ENCODE measurements at places on chromosomes 7 and 10. TPM values are rescaled to one million over a fixed set of nuclear protein-coding genes. Genes with fewer than 3 reads are reported as not detected.

The SLC25A40 gene
- 13.8 TPM for total RNA-seq

The MALRD1 gene
- total RNA-seq: not detected

The PLAU gene
- not detected for total RNA-seq

The RASSF4 gene
- total RNA-seq: 1.5 TPM

The SAP25 gene
- 43.1 TPM for total RNA-seq

The LIPJ gene
- not detected for total RNA-seq

The FEZF1 gene
- total RNA-seq: not detected

- H3K36me3 ChIP-seq: peaks cover 4% of the 10 kb centered on the region
- no peak overlapping the region for H3K4me3 ChIP-seq
- H3K27me3 ChIP-seq: no peaks in the 10 kb centered on the region
- H3K4me1 ChIP-seq: peaks cover 3% of the 10 kb centered on the region
Measured at GRCh38 chr10:21791276-21791675, 212.3 kb downstream of the DNAJC1 start.

- H3K27ac ChIP-seq: no peak overlapping the region
- H3K36me3 ChIP-seq: peaks cover 8% of the 10 kb centered on the region
- H3K4me3 ChIP-seq: no peak overlapping the region
Measured at GRCh38 chr7:112337892-112338291, 112.4 kb upstream of the IFRD1 start.

DNA sequence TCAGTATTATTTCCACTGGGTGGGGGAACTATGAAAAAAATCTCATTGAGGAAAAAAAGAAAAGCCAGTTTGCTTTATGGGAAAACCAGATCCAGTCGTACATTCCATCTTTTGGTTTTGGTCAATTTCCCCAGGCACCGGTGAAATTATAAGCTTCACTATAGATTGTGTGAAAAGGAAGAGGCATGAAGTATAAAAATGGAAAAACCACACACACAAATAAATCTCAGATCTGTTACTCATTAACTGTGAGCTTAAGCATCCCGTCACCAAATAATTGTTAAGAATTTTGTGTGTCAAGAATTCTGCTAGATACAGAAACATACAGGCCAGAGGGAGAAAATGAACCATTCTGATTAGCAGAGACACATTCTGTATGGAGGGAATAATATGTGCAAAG is 405.5 kb upstream of the CELF2 start:
- no peak for DNase-seq
- no peak overlapping the region for H3K27ac ChIP-seq
- H3K36me3 ChIP-seq: no peaks in the 10 kb centered on the region
- H3K4me1 ChIP-seq: no peaks in the 10 kb centered on the region

DNA sequence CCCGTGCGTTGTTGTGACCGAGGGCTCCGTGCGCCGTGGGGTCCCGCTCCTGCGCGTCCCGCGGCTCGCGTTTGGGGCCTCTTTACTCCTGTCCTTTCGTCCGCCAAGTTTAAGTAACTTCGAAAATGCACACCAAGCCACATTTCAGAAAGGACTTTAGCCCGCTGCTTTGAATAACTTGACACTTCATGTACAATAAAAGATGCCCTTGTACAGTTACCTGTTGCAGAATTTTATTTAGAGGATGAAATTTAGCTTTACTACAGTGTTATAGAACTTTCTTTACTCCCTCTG is 459 bp downstream of the SUGCT start:
- peaks cover 13% of the 10 kb centered on the region for H3K4me1 ChIP-seq
- H3K36me3 ChIP-seq: no peaks in the 10 kb centered on the region
- H3K4me3 ChIP-seq: peak overlapping the region; percentile 91
- H3K27ac ChIP-seq: no peak overlapping the region

GRCh38 chr7:137920637-137921399 is 74.0 kb upstream of the DGKI start:
- H3K27me3 ChIP-seq: no peaks in the 10 kb centered on the region
- H3K4me3 ChIP-seq: no peak overlapping the region
- H3K36me3 ChIP-seq: peaks cover 7% of the 10 kb centered on the region
- DNase-seq: no peak
- H3K4me1 ChIP-seq: peaks cover 43% of the 10 kb centered on the region

DNA sequence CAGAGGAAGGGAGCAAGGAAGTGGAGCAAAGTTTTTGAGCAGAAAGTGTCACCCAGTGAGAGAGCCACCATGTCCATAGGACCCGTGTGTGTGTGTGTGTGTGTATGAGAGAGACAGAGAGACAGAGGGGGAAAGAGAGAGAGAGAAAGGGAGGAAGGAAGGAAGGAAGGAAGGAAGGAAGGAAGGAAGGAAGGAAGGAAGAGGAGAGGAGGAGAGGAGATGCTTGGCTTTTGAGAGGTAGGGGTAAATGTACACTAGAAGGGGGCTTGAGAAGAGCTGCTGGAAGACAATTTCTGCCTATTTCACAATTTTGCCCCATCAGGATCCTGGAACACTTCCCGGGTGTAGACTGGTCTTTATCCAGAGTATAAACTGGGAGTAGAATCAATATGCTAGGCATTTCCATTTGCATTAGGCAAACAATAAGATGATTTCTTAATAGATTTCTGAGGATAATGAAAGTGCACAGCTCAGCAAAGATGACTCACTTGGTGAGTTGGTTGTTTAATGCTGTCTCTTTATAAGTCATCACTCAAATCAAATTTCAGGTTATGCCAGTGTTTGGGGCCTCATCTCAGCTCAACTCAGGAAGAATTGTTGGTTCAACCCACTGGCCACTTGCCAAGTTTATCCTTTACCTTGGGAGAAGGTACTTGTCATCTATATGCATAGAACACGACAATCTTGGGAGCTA is 70.0 kb upstream of the FAM13C start:
- H3K27me3 ChIP-seq: no peaks in the 10 kb centered on the region
- H3K4me1 ChIP-seq: no peaks in the 10 kb centered on the region
- H3K27ac ChIP-seq: no peak overlapping the region
- DNase-seq: no peak
- H3K36me3 ChIP-seq: no peaks in the 10 kb centered on the region
- H3K4me3 ChIP-seq: no peak overlapping the region

- H3K4me3 ChIP-seq: no peak overlapping the region
- DNase-seq: no peak
- no peak overlapping the region for H3K27ac ChIP-seq
- H3K27me3 ChIP-seq: peaks cover 3% of the 10 kb centered on the region
- H3K4me1 ChIP-seq: no peaks in the 10 kb centered on the region
Measured at GRCh38 chr10:35926846-35927245, 284.8 kb upstream of the FZD8 start.

GRCh38 chr10:4103603-4104002 is 318.6 kb upstream of the KLF6 start:
- no peaks in the 10 kb centered on the region for H3K27me3 ChIP-seq
- peaks cover 5% of the 10 kb centered on the region for H3K4me1 ChIP-seq
- H3K27ac ChIP-seq: no peak overlapping the region
- peaks cover 3% of the 10 kb centered on the region for H3K36me3 ChIP-seq

DNA sequence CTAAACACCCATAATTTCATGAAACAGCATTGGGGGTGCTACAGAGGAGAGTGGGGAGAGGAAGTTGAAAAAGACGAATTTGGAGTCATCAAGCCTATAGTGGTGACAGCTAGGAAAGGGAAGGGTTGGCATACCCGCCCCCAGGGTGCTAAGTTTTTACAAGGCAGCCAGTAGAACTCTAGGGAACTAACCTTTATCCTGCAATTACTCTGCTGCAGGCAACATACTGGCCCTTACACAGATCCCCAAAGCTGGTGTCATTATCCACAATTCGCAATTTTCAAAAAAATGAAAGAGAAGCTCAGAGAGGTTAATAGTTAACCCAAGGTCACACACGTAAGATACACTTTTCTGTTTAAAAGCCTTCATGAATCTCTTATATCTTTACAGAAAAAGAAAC is 14.2 kb upstream of the SLC35B4 start:
- H3K4me1 ChIP-seq: peaks cover 10% of the 10 kb centered on the region
- peaks cover 3% of the 10 kb centered on the region for H3K36me3 ChIP-seq
- H3K27me3 ChIP-seq: peaks cover 82% of the 10 kb centered on the region
- no peak overlapping the region for H3K4me3 ChIP-seq
- peak overlapping the region; percentile 3 for H3K27ac ChIP-seq

DNA sequence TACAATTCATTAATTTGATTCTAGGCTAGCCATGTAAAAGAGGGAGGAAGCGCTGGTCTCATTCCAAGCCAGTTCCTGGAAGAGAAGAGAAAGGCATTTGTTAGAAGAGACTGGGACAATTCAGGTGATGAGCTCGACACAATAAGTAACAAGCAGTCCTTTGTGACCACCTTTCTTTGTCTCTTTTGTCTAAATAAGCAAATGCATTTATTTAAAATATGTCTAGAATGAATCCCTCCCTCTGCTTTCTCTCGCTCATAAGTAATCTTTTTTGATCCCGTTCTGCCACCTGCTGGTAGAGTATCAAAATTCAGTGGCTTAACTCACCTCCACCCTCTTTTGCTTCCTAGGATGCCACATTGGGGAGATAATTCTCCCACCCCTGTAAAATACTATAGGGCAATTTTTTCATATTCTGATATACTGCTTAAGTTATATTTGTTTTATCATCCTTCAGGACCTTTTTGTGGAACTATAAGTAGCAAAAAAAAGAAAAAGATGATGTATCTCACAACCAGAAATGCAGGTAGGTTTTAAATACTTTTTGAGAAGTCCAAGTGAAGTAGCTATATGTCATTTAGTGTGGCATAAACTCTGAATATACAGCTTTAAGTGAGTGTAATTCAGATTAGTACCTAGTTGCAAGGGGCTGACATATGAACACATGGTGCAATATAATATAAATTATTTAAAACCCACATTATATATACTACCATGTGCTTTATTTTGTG is 91.5 kb downstream of the GSDME start:
- H3K27ac ChIP-seq: no peak overlapping the region
- H3K4me3 ChIP-seq: no peak overlapping the region
- peaks cover 3% of the 10 kb centered on the region for H3K4me1 ChIP-seq
- H3K27me3 ChIP-seq: no peaks in the 10 kb centered on the region
- H3K36me3 ChIP-seq: no peaks in the 10 kb centered on the region

- no peak overlapping the region for H3K27ac ChIP-seq
- H3K36me3 ChIP-seq: no peaks in the 10 kb centered on the region
- no peak for DNase-seq
Measured at GRCh38 chr7:94877731-94878670, 29.4 kb upstream of the PPP1R9A start.
